Adrenal gland (tissue), 19 donors: ENCODE measurements at places on chromosomes 3 and 15.

DNA sequence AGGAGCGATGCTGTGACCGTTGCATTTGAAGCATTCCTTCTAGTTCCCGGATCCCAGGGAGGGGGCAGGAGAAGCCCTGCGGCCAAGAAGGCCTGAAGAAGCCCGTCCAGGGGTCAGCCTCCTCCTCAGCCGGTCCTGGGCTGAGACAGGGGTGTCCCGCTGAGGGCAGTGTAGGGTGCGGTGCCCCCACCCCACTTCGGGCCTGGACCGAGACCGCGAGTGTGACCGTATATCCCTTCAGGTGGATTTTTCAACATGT is 2.8 kb downstream of the OCA2 start:
- DNase-seq: no peak

- DNase-seq: no peak
Observed at GRCh38 chr3:17182166-17182565, 297.4 kb downstream of the PLCL2 start.

GRCh38 chr3:157469561-157470294 is 33.1 kb downstream of the PTX3 start:
- no peak for DNase-seq

GRCh38 chr3:120469440-120469839 is 18.6 kb upstream of the FSTL1 start:
- no peak for DNase-seq

- no peak for DNase-seq
Observed at GRCh38 chr15:33443708-33444107, 132.9 kb downstream of the RYR3 start.

GRCh38 chr3:175029828-175030227 is 170.7 kb downstream of the NAALADL2 start:
- DNase-seq: no peak
